ENCODE measurements at places on chromosomes 11 and 22. TPM values are rescaled to one million over a fixed set of nuclear protein-coding genes. Genes with fewer than 3 reads are reported as not detected.

Gene OR8A1
- total RNA-seq: not detected

Gene UPB1
- total RNA-seq: 3.4 TPM

DNA sequence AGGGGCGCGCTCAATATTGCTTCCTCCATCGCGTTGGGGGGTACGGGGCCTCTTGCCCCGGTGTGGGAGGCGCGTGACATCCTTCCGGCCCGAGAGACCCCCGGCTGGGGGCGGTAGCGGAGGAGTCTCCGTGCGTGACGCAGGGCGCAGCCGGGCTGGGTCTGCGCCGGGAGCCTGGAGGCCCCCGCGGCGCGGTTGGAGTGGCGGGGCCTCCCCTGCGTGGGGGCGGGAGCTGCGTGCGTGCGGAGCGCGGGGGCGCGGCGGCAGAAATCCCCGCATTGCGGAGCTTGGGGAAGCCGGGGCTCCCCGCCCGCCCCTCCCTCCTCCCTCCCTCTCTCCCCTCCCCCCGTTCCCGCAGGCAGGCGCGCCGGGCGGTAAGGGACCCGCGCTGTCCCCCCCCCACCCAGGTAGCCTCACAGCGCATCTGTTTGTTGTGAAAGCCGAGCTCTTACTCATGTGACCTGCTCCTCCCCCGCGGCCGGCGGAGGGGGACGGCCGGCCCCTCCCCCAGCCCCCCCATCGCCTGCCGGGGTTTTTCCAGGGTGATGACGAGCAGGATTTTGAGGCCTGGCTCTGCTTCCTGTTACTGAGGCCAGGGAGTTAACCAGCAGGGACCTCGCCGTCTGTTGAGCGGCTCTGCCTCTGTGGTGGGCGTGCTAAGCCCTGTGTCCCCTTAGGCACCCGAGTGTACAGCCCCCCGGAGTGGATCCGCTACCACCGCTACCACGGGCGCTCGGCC lies 1.6 kb downstream of the PIM3 start:
- DNase-seq: peak; percentile 88

DNA sequence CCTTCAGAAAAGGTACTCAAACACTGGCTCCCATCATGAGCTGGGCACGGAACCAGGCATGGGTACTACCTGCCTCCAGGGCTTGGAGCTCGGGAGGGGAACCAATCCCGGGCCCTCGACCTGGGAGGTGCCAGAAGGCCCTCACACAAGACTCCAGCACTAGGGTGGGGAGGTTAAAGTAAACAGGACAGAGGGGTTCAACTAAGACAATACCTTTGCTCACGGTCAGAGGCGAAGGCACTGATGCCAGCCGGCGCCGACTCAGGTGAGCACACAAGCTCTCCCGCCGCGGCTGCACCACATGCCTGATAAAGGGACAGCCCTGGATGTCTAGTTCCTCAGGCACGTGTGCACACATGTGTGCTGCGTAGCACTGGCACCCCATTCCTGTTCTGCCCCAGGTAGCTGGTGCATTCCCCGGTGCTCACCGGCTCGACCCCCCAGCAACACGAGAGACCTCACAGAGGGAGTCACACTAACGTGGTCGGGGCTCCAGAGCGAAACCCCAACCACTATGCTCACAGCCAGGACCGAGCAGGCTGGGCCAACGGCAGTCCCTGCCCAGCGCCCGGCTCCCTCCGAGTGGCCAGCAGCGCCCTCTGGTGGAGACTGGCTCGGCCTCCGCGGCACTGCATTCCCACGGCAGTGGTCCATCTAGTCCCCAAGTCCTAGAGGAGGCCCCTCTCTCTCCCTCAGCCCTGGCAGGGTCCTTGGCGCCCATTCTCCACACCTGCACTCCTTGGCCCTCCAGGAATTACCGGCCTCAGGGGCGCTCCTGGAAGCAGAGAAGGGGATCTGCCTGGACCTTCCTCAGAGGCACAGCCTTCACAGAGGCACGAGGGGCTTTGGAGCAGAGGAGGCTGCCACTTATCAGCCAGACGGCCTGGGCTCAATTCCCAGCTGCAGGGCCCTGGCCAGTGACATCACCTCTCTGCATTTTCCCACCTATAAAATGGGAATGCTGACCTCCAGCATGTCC lies 28.8 kb upstream of the MOB2 start:
- peak; percentile 56 for DNase-seq

DNA sequence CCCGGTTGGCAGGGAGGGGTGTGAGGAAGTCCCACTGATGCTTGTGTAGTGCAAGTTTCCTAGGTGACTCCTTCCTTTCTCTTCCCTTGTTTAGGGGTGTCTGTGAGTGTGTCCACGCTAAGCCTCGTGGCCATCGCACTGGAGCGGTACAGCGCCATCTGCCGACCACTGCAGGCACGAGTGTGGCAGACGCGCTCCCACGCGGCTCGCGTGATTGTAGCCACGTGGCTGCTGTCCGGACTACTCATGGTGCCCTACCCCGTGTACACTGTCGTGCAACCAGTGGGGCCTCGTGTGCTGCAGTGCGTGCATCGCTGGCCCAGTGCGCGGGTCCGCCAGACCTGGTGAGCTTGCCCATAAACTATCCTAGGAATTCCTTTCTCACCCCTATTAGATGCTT lies 10.4 kb downstream of the CCKBR start:
- DNase-seq: no peak
